ENCODE measurements at places on chromosomes 7 and 10. TPM values are rescaled to one million over a fixed set of nuclear protein-coding genes. Genes with fewer than 3 reads are reported as not detected.

SH2D4B gene
- total RNA-seq: 0.34 TPM

HPS6 gene
- 11.8 TPM for total RNA-seq

ANKMY2 gene
- total RNA-seq: 11.9 TPM

GNGT1 gene
- not detected for total RNA-seq

DNA sequence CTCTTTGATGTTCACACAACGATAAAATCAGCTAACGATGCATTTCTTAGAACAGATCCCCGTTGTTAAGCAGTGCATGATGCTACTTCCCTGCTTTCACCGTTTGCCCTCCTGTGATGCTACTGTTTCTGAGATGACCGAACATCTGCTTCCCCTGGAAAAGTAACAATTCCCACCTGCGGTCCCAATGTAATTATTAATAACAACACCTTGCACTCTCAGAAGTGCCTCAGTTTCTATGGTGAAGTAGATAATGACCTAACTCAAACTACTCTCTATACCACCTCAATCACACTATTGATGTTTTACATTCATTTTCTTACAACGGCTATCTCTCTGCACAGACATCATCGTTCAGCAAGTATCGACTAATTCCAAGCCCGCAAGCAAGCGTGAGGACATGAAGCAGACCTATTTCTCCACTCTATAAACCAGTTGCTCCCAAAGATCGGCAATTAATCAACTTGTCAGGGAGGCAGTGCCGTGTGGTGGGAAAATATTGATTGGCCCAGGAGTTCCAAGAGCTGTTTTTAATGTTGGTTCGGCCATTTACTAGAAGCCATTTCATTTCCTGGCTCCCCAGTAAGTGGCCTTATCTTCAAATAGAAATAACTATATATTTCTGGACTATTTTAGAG lies 42.7 kb downstream of the FAM107B start:
- no peak for DNase-seq
- no peak overlapping the region for H3K27ac ChIP-seq
- no peak overlapping the region for H3K4me3 ChIP-seq
- peaks cover 6% of the 10 kb centered on the region for H3K36me3 ChIP-seq
- H3K4me1 ChIP-seq: peaks cover 5% of the 10 kb centered on the region

All from activated T-cell treated with anti-CD3 and anti-CD28 coated beads, Interleukin-2, amount 50 U/mL, for 72 hours (primary cell).